ENCODE measurements at places on chromosomes 4 and X. TPM values are rescaled to one million over a fixed set of nuclear protein-coding genes. Genes with fewer than 3 reads are reported as not detected.

CCDC110 gene
- 1.3 TPM for total RNA-seq

ITGB1BP2 gene
- total RNA-seq: 1.6 TPM

IQCM gene
- not detected for total RNA-seq

MTCP1 gene
- 1.8 TPM for total RNA-seq

LAS1L gene
- 26.9 TPM for total RNA-seq

PCDH7 gene
- total RNA-seq: 14.4 TPM

UTP3 gene
- total RNA-seq: 18.9 TPM
